ENCODE measurements at places on chromosomes 4 and X.

DNA sequence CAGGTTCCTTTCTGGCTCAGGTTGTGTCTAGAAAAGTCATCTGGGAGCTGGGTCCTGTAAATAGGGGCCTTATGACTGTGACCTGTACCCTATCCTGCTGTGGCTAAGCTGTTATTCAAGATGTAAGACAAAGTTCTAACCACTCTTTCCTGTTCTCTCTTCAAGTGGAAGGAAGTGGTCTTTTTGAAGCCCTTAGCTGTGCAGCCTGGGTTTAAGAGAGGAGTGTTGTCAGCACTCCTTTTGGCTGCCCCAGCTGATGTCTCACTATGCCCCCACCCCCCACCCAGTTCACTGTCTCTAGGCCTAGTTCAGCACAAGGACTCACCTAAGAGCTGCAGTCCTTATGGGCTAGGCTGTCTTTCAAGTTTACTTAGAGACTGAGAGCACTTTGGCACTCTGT is 1069.5 kb downstream of the FAM133A start:
- no peak for DNase-seq

DNA sequence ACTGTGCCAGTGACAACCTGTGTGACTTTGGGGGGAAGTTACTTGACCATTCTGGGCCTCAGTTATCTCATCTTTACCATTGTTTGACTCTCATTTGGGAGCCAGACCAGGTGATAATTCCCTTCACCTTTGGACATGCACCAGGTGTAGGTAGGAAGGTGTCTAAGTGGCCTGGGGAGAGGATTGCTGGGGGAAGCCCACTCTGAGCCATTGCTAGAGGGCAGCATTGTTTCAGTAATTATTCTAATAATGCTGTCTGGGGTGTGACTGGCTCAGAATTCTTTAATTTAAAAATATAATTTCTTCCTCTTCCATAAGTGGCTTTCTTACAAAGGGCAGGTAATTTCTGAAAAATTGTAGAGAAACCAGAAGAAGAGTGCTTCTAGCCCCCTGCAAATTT is 104.3 kb downstream of the RTL9 start:
- no peak for DNase-seq

- no peak for DNase-seq
These were observed 4.2 kb downstream of the PAK3 start for GRCh38 chrX:111100191-111100590.

DNA sequence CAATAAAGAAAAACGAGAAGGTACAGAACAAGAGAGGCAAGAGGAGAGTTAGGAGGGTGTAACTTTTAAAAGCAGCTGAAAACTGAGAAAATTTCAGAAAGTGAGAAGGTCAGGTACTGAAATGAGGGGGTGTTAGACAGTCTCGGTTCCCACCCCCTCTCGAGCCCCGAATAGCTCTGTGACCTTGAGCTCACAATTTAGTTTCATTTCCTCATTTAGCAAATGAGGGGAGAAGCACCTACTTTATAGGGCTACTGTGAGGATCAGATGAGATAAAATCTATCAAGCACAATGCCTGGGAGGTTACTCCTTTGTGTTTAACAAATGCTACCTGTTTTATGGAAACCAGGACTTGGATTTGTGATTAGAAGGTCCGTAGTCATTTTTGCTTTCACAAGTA is 4.9 kb downstream of the UGT8 start:
- no peak for DNase-seq

- DNase-seq: no peak
These were observed 11.3 kb downstream of the QDPR start for GRCh38 chr4:17500574-17500973.

DNA sequence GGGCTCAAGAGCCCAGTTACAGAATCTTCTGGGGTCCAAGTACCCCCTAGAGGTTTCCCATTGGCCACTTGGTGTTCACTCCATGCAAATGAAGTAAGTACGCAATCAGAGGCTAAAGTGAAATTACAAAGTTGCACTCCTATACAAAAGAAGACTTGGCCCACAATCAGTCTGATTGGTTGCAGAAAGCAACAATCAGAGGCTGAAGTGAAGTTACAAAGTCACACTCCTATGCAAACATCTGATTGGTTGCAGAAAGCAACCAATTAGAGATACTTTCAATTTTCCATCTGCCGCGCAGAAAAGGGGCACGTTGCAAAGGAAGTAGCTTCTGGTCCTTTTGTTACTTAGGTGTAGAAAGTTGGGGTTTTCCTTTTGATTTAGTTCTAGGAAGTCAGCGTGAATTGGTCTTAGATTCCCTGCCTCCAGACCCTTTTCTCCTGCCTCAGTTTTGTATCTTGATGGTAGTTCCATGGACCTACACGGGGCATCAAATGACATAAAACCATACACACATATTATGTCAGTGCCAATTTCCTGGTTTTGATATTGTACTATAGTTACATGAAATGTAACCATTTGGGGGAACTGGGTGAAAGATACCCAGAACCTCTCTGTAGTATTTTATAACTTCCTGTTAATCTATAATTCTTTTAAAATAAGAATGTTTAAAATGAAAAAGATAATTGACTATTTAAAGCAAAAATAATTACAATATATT is 12.4 kb upstream of the PIN4 start:
- DNase-seq: no peak

DNA sequence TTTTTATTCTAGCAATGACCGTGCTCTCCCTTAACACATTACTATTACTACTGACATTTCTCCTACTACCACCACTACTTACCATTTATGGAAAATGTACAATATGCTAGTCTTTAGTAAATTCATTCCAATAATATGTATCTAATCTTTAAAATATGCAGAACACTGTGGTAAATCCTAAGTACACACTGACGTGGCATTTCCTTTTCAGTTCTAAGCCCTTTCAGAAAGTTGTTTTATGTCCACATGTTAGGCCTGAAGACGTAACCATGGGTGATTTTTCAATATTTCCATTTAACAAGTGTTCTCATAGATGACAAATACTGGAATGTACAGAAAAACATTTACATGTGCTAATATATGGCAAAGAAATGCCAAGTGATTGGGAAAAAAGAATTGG is 268.6 kb upstream of the SLIT2 start:
- no peak for DNase-seq

DNA sequence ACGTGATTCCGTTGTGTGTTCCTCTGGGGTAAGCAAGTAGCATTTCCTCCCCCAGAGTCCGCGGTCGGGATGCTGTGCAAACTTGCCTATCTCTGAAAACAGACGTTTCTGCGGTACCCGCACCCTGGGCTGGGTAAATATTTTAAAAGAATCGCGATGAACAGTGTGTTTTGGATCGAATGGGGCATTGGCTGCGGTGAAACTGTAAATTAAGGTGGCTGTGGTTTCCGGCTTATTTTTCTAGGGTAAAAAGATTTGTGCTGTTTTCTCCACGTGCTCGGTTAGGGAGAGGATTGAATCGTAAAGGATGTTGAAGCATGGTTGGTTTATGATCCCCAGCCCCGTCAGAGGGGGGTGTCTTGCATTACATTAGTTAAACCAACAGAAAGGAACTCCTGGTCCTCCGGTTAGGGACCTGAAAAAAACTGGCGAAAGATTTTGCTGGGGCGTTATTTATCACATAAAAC is 1.2 kb downstream of the HHIP start:
- DNase-seq: no peak

- DNase-seq: no peak
These were observed 52.7 kb downstream of the CPLX1 start for GRCh38 chr4:773214-773613.

DNA sequence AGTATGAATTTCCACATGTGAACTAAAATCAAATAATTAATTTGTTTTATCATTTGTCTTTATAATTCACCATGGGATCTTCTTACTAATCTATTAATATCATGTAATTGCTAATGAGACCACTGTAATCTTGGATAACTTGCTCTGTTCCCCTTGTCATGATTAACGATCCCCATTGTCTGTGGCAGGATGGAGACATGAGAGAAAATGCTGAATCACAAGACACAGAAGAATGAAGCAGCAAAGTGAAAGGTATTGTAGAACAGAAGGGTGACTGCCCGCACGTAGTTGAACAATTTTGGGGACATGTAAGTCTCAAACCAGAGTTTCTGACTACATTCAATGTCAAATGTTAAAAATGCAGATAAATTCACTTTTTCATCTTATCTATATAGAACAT is 135.2 kb downstream of the EPHA5 start:
- DNase-seq: no peak

- DNase-seq: no peak
These were observed 29.9 kb upstream of the TEC start for GRCh38 chr4:48299560-48299959.

GRCh38 chr4:15457406-15458201 is 12.1 kb upstream of the CC2D2A start:
- peak; percentile 29 for DNase-seq

DNA sequence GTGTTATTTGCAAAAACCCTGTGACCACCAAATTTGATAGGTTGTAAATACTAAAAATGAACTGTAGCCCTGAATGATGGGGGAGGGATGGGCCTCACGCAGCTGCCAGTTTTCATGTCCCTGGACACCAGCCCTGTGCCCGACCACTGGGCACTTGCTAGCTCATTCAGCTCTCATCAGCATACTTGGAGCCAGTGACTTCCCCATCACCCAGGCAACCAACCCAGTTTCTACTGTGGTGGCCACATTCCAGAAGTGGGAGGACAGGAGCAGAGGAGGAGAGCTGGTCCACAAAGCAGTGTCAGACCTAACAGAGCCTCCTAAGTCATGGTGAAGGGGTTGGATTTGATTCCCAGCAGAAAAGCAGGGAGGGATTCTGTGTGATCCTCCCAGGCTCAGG is 128.2 kb downstream of the CPEB2 start:
- DNase-seq: no peak

- DNase-seq: no peak
These were observed 10.7 kb downstream of the SGMS2 start for GRCh38 chr4:107835406-107835805.

DNA sequence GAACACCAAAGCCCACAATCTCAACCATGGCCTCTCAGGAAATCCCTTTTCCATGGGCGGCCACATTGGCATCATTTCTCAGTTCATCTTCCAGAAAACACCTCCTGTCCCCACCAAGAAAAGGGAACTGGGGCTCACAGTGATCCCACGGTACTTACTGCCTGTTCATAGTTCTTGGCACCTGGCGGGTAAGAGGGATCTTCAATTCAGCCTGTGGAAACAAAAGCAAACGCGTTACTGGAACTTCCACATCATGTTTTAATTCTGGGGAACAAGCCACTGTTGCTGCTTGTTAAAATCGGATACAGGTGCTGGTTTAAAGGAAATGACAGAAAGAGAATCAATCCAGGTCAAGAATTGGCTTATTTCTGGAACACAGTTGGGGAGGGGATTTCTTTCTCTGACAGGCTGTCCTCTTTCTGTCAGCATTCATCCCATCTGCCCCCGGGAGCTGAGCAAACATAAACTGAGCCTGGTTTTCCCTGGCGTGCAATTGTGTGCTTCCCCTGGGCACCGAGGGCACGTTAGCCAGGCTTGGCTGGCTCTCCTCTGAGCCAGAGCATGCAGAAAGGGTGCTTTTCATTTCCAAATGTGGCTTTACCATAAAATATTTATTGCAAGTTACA is 16.8 kb downstream of the CLNK start:
- DNase-seq: peak; percentile 53

DNA sequence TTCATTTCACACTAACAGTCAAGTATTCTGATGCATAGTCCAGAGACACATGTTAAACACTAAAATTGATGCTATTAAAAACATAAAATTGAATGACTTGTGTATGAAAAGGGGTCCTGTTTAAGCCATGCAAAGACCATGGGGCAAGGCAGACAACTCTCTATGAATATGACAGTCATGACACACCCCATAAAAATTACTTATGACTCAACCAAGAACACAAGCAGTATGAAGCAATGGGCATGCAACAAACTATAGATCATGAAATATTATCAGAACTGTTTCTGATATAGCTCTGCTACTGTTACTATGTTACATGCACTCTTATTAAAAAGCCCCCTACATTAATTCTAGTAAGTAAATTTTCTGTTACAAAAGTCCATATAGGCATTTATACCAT is 57.5 kb upstream of the ZCCHC13 start:
- no peak for DNase-seq

- no peak for DNase-seq
These were observed 22.0 kb upstream of the SPINK2 start for GRCh38 chr4:56843421-56843899.

- DNase-seq: no peak
These were observed 1.1 kb downstream of the SGCB start for GRCh38 chr4:52036886-52037530.

DNA sequence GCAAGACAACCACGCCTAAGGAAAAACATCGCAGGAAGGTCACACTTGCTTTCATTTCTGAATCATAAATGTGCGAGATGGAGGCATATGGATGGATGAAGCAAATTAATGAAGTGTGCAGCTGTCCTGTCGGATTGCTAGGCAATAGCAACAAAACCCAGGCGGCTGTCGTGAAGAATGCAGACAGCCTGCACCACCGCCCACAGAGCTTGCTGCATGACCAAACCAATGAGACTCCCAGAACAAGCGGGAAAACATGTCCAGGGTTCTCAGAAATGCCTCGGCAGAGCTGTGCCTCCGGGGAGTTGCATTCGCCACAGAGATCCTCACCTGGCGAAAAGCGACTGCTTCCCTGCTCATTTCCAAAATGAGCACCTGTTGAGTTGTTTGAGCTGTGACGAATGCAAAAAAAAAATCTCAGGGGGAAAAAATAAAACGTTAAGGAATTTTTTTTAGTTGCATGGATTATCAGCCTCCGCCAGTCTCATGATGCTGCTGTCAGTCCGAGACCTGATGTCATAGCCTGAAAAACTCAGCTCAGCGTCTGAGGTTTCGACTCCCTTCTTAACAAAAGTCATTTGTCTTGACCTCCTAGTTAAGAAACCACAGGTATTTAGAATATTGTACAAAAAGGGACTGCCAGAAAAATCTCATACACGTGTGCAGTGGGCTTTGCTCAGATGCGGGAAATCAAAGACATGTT is 155.5 kb upstream of the MXRA5 start:
- no peak for DNase-seq

GRCh38 chr4:125760201-125760819 is 445.6 kb downstream of the FAT4 start:
- no peak for DNase-seq

DNA sequence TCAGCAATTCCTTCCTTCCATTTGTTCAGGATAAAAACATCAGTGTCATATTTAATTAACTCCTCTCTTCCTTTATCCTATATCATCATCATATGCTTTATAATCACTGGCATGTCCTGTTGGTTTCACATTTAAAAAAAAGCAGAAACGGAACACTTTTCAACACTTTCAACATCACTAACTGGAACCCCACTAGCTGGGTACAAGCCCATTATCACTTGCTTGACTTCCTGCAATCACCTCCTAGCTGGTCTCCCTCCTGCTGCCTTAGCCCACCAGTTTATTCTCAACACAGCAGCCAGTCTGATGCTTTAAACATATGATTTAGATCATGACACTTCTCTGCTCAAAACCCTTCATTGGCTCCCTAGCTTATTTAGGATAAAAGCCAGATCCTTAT is 116.4 kb upstream of the LSM6 start:
- DNase-seq: no peak

- peak; percentile 21 for DNase-seq
These were observed 79.2 kb downstream of the TMEM164 start for GRCh38 chrX:110082161-110082560.

GRCh38 chr4:94621491-94622080 is 136.2 kb upstream of the BMPR1B start:
- no peak for DNase-seq

GRCh38 chrX:63434665-63435064 is 83.5 kb upstream of the SPIN4 start:
- DNase-seq: no peak

Data from NCI-H446 treated with DMSO at 0.1 percent for 48 hours (cell line).